ENCODE measurements at places on chromosomes 5 and 9. TPM values are rescaled to one million over a fixed set of nuclear protein-coding genes. Genes with fewer than 3 reads are reported as not detected.

Gene CACFD1
- total RNA-seq, result 3.6 TPM

Gene PCDHB16
- total RNA-seq, result 0.75 TPM

Gene CNTNAP3B
- 9.0 TPM for total RNA-seq

Gene TMC1
- not detected for total RNA-seq
